ENCODE measurements at places on chromosomes 11 and 22.

GRCh38 chr11:66277471-66278362 is at the start of gene CNIH2:
TSS of gene CNIH2 (plus strand) at chr11:66278175. CDS start at chr11:66278457, 282 bp downstream.
- peak; percentile 68 for DNase-seq

DNA sequence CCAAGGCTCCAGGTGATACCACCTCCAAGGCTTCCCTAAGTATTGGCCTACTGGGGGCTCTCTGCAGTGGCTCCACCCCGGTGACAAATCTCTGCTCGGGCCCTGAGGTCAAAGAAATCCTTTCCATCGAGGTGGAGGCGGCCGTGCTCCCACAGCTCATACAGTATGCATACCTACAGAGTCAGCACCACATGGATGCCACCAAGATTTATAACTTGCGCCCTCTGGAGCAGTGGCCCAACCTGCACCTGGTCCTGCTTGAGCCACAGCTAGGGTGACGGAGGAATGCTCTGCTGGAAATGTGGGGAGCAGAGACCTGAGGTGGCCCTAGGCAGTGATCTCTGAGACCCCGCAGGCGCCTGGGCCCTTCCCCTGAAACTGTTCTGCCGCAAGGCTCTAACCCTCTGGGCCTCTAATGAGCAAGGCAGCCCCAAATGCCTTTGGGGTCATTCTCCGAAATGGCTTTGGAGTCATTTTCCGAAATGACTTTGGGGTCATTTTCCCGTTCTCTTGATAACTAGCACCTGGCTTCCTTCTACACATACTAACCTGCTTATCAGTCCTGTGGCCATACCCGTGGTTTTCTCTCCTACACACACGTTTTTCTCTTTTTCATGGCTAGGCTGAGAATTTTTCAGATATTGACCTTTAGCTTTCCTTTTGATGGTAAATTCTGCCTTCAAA is 33.9 kb downstream of the TMEM45B start:
- no peak for DNase-seq

GRCh38 chr22:28428271-28428670 is 251.4 kb downstream of the TTC28 start:
- DNase-seq = no peak

- DNase-seq = no peak
These were observed 31.4 kb upstream of the GLYAT start for GRCh38 chr11:58763120-58763490.

DNA sequence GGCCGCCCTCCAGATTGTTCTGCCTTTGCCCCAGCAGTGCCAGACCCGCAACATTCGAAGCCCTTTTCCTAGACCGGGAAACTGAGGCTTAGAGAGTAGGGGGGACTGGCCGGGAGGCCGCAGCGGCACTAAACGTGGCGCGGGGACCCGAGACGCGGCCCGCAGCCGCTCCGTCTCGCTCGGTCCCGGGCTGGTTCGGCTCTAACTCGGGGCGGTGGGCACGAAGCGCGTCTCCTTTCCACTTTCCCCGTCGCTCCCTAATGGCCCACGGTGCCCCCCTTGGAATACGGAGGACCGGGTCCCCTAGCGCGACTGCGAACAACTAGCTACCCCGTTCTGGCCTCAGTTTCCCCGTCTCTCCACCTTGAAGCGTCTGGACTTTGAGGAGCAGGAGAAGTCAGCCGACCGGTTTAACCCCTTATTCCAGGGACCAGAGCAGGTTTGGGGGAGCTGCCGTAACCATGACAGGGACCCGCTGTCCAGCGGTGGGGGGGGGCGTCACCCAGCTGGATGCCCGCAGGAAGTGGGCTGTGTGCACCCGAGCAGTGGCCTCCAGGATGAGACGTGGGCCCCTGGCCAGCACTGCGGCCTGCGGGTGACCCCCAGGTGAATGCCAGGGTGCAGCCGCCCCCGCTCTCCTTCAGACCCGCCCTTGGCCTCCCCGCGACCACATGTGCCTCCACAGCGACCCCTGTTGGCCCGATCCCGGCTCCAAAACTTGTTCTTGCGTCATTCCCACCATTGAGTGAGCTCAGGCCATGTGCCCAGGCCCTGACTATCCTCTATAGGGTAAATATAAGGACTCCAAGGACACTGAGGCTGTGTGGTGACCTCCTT is 1.1 kb downstream of the CDC42EP1 start:
- peak; percentile 82 for DNase-seq

- DNase-seq = no peak
These were observed 1.8 kb upstream of the NAALADL1 start for GRCh38 chr11:65059959-65060824.
